ENCODE measurements at places on chromosomes 2 and 18. TPM values are rescaled to one million over a fixed set of nuclear protein-coding genes. Genes with fewer than 3 reads are reported as not detected.

DNA sequence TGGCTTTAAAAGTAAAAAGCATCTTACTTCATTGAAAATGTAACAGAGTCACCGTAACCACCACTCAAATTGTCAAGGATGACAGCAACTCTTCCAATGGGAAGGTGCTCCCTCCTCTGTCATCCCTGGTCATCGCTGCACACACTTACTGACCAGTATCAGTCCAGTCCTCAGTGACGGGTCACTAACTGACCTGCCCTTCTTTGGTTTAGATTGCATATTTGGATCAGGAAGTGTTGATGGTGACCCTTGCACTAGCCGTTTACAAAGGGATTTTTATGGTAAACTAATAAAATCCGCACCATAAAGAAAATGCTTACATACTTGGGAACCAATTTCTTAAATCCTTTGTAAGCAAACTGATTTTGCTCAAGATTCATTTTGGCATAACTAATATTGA is 141.9 kb upstream of the ACAA2 start:
- no peak for DNase-seq

DNA sequence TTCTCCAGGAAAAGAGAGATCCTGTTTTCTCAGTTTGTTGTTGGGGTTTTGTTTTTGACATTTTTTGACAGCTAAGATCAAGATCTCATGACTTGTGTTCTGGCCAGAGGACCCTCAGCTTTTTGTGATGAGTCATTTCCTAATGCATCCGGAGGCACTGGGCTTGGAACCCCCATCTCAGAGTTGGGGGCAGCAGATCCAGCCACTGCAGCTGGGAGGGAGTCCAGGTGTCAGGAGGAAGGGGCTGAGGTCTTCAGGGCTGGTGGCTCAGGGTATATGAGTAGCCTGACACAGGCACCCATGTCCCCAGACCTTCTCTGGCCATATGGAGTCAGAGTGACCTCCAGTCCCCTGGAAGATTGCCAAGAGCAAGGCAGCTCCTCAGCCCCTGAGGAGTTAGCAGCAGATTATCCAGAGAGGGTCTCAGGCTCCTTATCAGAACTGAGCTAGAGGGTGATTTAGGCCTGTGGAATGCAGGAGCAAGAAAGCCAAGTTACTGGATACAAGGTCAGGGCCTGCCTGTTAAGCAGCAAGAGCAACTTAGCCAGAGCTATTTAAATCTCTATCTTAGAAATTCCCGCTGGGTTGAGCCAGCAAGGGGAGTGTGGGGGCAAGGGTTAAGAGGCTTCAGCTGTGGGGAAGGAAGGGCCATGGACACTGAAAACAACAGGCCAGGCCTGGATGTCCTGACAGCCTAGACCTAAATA is 62.4 kb downstream of the TANC1 start:
- no peak for DNase-seq

IL36B gene
- total RNA-seq: not detected

AMER3 gene
- 0.42 TPM for total RNA-seq

TPO gene
- total RNA-seq: 4.3 TPM

FIGN gene
- total RNA-seq: 0.79 TPM

ERBB4 gene
- total RNA-seq: 0.70 TPM

Data from left colon (tissue), 2 donors.